ENCODE measurements at places on chromosomes 12 and 14.

GRCh38 chr12:90974286-90974685 is 19.3 kb upstream of the CCER1 start:
- no peak for DNase-seq

GRCh38 chr12:113071135-113072112 is 14.9 kb downstream of the DTX1 start:
- DNase-seq = no peak

DNA sequence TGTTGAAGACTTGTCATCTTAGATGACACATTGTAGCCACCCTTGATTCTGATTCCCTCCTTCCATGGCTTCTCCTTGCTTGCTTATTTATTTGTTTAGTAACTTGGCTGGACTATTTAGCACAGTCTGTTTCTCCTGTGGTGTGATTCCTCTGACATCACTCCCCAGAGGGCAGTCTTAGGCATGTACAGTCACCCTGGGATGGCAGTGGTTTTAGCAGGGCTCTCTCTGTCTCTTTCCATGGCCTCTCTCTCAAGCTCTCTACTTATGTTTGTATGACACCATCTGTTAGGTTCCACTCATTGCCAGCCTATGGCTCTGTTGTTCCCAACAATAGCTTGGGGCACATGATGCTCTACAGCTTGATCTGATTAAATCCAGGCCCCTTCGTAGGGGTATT is 158.3 kb downstream of the ADGRD1 start:
- no peak for DNase-seq

GRCh38 chr14:101220921-101221510 is 317.5 kb upstream of the RTL1 start:
- no peak for DNase-seq

- DNase-seq = no peak
Observed at GRCh38 chr12:98646294-98647090, 1.4 kb downstream of the APAF1 start.

- no peak for DNase-seq
Observed at GRCh38 chr14:101008631-101009336, 105.3 kb upstream of the RTL1 start.

- no peak for DNase-seq
Observed at GRCh38 chr12:120095736-120096135, 20.8 kb downstream of the RAB35 start.

GRCh38 chr12:92445253-92446082 is 257.3 kb upstream of the PLEKHG7 start:
- no peak for DNase-seq

DNA sequence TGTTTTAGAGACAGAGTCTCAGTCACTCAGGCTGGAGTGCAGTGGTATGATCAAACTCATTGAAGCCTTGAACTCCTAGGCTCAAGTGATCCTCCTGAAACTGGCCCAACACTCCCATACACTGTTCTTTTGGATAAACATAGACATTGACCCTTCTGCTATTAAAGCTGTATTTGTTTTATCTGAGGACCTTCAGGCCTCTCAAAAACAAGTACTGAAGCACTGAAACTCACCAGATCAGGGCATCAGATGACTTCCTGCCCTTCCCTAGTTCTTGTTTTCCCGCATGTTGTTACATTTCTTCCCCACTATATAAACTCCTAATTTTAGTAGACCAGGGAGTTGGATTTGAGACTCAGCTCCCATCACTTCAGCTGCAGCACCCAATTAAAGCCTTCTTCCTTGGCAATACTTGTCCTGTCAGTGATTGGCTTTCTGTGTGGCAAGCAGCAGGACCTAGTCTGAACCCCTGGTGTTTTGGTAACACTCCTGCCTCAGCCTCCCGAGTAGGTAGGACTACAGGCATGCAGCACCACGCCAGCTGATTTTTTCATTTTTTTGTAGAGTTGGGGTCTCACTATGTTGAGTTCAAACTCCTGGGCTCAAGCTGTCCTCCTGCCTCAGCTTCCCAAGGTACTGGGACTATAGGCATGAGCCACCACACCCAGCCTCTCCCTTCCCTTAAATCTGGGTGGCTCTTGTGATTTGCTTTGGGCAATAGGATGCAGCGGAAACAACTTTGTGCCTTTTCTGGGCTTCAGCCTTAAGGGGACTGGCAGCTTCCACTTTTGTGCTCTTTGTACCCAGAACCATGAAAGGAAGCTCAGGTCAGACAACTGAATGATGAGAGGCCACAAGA is 12.5 kb upstream of the IFT81 start:
- DNase-seq = no peak

GRCh38 chr12:104626069-104626837 is 169.5 kb downstream of the CHST11 start:
- DNase-seq = no peak

GRCh38 chr12:64678248-64678647 is 68.0 kb downstream of the RASSF3 start:
- no peak for DNase-seq

DNA sequence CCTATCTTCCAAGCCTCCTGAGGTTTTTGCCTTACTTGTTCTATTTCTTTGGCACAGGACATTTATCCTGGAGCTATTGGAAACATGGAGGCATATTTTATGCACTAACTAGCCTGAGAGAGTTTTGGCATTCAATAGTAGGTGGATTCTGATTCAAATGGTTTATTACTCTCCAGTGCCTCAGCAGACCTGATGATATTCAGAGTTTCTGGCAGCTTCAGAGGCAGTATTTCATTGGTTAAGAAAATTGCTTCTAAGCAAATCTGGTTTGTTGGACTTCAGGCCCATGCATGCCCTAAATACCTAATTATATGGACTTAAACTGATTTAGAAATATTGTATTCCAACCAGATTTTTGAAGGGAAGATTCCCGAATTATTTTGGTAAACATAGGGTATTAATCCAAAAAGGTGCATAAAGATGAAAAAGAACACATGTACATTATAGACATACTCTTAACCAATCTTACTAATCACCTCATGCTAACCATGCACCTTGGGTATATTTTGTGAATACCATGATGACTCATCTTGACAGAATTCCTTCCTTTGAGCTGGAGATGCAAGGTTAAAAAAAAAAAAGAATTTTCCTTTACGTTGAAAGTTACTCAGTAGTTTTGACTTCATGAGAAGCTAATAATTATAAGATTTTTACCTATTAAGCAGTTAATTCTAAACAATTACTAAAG is 44.3 kb upstream of the KTN1 start:
- DNase-seq = no peak

- peak; percentile 69 for DNase-seq
Observed at GRCh38 chr12:54201001-54201794, 12.4 kb upstream of the SMUG1 start.

- DNase-seq = no peak
Observed at GRCh38 chr14:100726550-100727085, at the start of gene DLK1. Gene DLK1 (plus strand): TSS chr14:100726892. CDS start chr14:100727069, 177 bp downstream.

- DNase-seq = no peak
Observed at GRCh38 chr14:63523735-63524426, 19.3 kb downstream of the PPP2R5E start.

GRCh38 chr14:73567951-73568885 is 795 bp upstream of the ACOT2 start:
- DNase-seq = peak; percentile 29

GRCh38 chr14:53955671-53956426 is 776 bp downstream of the BMP4 start:
- no peak for DNase-seq

- DNase-seq = no peak
Observed at GRCh38 chr14:60965402-60965801, 15.5 kb downstream of the TRMT5 start.

- no peak for DNase-seq
Observed at GRCh38 chr12:85179680-85180270, 100.2 kb upstream of the ALX1 start.

GRCh38 chr12:52542785-52543318 is 10.1 kb downstream of the KRT71 start:
- DNase-seq = no peak

- DNase-seq = no peak
Observed at GRCh38 chr12:93954166-93955112, 193.9 kb upstream of the PLXNC1 start.

- no peak for DNase-seq
Observed at GRCh38 chr12:5200278-5201087, 156.8 kb downstream of the KCNA5 start.

DNA sequence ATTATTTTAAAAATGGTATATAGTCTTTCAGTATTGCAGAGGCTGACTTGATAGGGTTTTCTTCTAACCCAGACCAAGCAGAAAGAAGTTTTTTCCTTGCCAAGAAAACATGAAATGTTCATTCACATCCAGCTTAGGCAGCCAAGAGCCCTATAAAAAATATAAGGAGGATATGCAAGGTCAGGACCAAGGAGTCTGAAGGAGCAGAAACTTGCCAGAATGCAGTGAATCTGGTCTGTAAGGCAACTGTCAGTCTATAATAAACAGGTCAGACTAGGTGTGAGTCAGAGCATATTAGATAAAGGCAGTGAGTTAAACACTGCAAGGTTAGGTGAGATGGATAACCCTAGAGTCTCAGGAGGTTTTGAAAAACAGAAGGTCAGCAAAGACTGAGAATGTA is 645.5 kb downstream of the C12orf50 start:
- DNase-seq = no peak

DNA sequence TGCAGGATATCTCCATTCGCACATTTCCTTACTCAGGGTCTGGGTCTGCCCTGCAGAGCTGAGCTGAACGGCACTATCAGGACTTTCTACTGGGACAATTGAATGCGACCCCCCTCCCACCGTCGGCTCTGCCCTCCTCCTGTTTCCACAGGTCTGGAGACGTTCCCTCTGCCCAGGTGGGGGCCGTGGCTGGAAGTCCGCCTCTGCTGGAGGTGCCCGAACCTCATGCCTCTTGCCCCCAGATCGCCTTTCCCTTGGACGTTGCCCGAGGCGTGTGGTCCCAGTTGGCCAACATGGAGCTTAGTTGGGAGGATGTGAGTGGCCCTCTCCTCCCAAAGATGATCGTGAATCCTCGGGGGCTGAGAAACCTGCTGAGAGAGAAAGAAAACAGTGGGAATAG is 21.2 kb upstream of the KLC1 start:
- DNase-seq = no peak

- no peak for DNase-seq
Observed at GRCh38 chr14:67746927-67747326, 45.2 kb downstream of the RDH12 start.

- no peak for DNase-seq
Observed at GRCh38 chr14:39957987-39958386, 525.8 kb upstream of the FBXO33 start.

GRCh38 chr14:103110681-103111231 is 12.5 kb upstream of the TNFAIP2 start:
- DNase-seq = no peak

GRCh38 chr12:92132288-92132687 is 13.4 kb downstream of the BTG1 start:
- no peak for DNase-seq

GRCh38 chr12:128966203-128966810 is 113.0 kb downstream of the GLT1D1 start:
- no peak for DNase-seq

DNA sequence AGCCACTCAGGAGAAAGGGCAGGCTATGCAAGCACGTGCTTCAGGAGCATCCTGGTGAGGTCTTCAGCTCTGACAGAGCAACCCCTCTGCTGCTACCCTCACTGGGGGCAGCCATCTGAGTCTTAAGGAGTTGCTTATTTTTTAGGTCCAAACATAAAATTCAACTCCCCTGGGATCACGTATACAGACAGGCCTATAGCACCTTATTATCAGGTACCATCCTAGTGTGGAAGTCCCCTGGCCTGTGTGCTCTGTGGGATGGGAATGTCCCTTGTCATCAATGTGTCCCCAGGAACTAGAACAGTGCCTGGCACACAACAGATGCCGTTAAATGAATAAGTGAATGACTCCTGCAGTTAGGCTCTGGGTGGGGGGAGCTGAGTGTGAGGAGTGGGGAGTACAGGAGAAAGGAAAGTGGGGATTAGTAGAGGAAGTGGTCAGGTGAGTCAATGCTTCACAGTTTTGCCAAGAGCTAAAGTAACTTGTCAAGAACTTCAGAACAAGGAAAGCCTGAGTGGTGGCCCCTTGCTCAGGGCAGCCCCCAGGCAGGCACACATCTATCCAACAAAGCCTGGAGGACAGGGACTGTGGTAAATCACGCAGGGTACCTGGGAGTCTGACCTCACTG is 33.5 kb downstream of the DAD1 start:
- peak; percentile 69 for DNase-seq

- DNase-seq = no peak
Observed at GRCh38 chr14:42378274-42378673, 771.6 kb downstream of the LRFN5 start.

DNA sequence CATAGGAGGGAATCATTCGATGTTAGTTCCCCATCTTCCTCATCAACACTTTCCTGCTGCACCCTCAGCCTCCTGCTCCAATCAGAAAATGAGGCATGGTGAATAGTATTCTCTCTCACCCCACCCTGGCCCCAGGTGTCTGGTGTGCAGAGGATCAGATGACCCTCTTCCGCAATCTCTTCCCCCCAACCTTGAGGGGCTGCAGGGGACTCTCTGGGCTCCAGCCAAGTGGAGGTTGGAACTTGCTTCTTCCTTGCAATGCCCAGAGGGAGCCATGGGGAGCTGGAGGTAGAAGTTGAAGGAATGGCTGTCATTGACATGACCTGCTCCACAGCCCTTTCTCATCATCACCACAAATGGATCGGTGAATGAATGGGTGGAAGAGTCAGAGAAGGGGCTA is 20.2 kb upstream of the ESRRB start:
- DNase-seq = no peak

DNA sequence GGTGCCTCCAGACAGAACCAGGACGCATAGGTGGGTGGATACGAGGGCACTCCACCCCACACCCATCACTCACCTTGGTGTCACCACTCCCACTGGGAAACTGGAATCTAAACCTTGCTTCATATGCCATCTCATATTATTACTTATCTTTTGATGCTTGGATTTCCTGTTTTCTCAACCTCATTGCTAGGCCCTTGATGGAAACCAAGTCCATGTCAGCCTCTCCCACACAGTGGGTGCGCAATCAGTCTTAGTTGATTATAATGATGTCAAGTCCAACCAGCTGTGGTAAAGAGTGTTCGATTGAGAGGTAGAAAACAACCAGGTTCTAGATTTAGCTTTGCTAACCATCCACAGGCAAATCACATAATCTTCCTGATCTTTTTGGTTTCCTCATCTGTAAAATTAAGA is 584 bp upstream of the DDHD1 start:
- DNase-seq = peak; percentile 60

GRCh38 chr12:25249931-25250738 is 594 bp downstream of the KRAS start:
- DNase-seq = peak; percentile 58

- DNase-seq = no peak
Observed at GRCh38 chr14:39023939-39024871, 78.8 kb downstream of the SEC23A start.

- peak; percentile 36 for DNase-seq
Observed at GRCh38 chr14:93976477-93977057, at the start of gene ASB2. Gene ASB2 (minus strand): TSS chr14:93976570. CDS start chr14:93964539, 12,031 bp downstream.
